ENCODE measurements at places on chromosomes 5 and 9.

- DNase-seq, result no peak
These were observed 73.9 kb downstream of the VAV2 start for GRCh38 chr9:133918111-133918813.

- no peak for DNase-seq
These were observed 61.4 kb downstream of the C9orf50 start for GRCh38 chr9:129559506-129559881.

DNA sequence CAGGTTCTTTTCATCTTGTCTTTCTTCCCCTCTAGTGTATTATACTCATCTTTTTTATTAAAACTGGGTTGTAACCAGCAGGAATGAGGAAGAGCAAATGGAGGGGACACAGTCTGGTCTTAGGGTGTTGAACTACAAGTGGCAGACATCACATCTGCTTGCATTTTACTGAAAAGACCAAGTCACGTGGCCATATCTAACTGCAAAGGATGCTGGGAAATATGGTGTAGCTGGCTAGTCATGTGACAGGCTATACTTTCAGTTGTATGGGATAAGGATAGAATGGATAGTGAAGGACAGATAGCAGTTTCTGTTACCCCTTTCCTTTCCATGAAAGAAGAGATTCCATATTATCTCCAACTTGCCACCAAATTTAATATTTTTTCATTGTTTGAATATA lies 13.0 kb upstream of the FGD3 start:
- no peak for DNase-seq

GRCh38 chr9:81824802-81825730 lies 103.2 kb upstream of the SPATA31D4 start:
- DNase-seq, result no peak

- no peak for DNase-seq
These were observed 151.1 kb upstream of the MPDZ start for GRCh38 chr9:13430368-13431221.

- DNase-seq, result peak; percentile 79
These were observed 9.1 kb downstream of the PTCH1 start for GRCh38 chr9:95507464-95508241.

DNA sequence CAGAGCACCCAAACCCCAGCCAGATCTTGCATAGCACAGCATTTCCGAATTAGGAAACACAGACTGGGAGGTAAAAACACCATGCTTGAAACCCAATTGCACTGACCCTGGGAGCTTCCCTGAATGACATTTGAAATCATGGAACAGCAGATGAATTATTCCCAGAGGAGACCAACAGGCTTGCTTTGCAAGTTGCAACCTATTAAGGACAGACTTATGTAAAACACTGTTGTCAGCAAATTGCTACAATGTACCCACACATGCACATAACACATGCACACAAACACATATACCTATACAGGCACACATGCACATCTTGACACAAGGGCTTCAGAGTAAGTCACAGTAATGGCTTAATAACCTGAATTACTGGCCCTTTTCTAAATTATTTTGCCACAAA lies 984.8 kb downstream of the DNAH5 start:
- DNase-seq, result no peak

DNA sequence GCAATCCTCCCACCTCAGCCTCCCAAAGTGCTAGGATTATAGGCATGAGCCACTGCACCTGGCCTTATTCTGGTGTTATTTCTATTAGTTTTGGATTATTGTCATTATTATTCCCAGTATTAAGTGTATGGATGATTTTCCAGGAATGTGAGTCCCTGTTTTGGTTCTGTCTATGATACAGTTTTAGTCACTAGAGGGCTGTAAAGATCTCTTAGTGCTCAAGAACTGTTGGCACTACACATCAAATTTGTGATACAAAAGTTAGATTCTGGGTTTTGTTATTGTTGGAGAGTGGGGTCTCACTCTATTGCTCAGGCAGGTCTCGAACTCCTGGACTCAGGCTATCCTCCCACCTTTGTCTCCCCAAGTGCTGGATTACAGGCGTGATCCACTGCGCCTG lies 12.1 kb downstream of the CCL28 start:
- no peak for DNase-seq

- DNase-seq, result no peak
These were observed 204.8 kb downstream of the HCN1 start for GRCh38 chr5:45491368-45491767.

GRCh38 chr5:132136906-132137305 lies 63.3 kb downstream of the CSF2 start:
- DNase-seq, result no peak

DNA sequence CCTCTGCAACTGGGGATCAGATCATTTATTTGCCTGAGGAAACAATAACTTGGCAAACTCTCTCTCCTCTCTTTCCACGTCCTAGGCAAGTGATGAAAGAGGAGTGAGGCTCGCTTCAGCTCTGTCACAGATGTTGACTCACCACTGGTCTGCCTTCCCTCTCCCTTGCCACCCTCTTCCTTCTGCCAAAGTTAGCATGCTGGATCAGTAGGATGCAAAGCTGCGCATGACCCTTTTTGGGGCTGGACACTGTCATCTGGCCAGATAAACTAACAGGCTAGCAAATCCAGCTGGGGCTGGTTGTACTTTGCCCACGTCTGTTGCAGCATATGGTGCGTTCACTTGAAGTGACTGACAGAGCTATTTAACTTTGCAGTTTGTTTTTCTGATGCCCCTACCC lies 36.2 kb upstream of the SMARCA2 start:
- peak; percentile 28 for DNase-seq

DNA sequence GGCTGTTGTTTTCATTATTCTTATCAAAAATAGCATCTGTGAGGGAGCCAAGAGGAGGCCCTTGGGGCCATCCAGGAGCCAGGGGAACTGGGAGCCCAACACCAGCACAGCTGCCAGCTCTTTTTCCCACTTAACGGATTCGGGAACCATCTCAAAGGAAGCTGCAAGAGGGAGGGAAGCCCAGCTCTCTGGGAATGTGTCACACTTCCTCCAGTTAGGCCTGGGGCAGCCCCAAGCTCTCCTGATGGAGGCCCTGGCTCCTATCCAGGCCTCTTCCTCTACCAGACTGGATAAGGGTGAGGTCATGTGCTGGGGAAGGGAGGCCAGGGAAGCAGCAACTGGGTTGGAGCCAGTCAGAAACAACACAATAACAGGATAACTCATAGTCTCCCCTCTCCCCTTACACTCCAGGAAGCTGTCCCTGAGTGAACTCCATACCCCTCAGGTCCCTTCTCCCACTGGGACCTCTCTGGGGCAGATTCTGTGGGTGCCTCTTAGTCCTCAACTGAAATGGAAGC lies 12.7 kb downstream of the CSF2 start:
- peak; percentile 64 for DNase-seq

DNA sequence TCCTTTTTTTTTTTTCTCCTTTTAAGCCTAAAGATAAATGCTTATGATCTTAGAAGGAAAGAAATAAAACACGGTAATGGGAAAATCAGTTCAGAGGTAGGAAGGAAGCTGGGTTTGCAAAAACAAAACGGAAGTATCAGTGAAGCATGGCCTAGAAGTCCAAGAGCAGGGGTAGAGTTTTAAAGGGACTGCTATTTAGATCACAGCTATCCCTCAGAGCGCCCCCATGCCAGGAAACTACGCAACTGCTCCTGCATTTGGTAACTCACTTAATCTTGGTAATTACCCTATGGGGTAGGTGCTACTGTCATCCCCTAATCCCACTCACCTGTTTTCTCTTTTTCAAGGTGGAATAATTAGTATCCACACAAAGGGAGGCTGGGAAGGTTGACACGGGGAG lies 16.0 kb downstream of the TLE1 start:
- no peak for DNase-seq

DNA sequence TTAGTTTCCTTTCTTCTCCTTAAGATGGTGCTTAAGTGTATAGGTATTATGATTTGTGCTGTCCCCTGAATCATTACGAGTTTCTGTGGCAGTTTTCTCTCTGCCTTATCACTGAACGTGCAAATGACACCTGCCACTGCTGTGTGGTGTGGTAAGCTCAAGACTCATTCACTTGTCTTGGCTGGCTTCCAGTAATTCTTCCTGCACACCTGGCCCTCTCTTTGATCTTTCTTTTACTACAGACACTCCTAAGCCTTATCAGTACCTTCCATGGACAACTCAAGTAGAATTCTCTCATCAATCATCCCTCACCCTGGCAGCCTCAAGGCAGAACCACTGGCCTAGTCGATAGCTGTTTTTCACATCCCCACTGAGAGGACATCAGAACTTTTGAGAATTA lies 82.6 kb upstream of the ADAMTS19 start:
- DNase-seq, result no peak

GRCh38 chr5:142836048-142836447 lies 65.9 kb downstream of the ARHGAP26 start:
- DNase-seq, result no peak

GRCh38 chr9:124206391-124206790 lies 51.4 kb upstream of the NEK6 start:
- no peak for DNase-seq

DNA sequence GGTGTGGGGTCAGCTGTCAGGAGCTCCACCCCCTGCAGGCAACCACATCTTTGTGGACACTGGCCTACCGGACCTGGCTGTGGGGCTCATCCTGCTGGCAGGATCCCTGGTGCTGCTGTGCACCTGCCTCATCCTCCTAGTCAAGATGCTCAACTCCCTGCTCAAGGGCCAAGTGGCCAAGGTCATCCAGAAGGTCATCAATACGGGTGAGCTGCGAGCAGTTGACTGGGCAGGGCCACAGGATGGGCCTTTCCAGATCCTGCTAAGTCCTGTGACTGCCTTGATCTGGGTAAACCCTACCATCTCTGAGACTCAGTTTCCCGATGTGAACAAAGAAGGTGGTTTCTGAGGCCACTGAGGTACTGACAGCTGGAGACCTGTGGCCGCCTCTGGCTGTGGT lies 6.5 kb downstream of the PFN3 start:
- no peak for DNase-seq

DNA sequence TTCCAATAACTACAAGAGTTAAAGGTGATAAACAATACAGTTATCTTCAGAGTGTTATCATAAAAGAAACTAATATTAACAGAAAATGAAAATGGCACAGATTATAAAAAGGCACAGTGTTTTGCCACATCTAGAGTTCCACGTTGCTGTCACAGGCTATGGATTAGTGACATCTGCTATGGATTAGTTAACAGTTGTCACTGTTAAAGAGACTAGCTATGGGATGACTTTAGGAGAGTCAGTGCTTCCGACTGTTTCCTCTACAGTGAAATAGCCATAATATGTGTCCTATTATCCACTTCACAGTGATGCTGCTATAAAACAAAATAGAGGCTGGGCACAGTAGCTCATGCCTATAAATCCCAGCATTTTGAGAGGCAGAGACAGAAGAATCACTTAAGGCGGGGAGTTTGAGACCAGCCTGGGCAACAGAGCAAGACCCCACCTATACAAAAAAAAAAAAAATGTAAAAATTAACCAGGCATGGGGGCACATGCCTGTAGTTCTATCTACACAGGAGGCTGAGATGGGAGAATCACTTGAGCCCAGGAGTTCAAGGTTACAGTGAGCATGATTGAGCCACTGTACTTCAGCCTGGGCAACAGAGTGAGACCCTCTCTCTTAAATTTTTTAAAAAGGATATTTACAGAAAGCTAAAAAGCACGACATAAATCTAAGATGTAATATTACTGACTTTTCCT lies 19.7 kb downstream of the MAPKAP1 start:
- DNase-seq, result no peak

DNA sequence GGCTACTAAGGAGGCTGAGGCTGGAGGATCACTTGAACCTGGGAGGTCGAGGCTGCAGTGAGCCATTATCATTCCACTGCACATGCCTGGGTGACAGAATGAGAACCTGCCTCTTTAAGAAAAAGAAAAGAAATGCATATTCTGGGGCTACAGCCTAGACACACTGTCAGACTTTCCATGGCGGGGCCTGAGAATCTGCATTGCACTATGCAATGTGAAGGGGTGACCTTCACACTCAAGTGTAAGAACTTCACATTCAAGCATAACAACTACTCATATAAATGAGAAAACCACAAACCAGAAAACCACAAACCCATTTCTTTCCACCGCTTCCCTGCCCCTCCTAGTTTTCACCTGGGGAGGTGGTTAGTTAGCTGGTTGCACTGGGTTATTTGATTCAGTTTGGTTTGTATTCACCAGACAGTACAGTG lies 18.0 kb upstream of the FBP2 start:
- DNase-seq, result no peak

GRCh38 chr9:110821064-110821463 lies 152.5 kb downstream of the MUSK start:
- no peak for DNase-seq

- no peak for DNase-seq
These were observed 90.8 kb upstream of the PRRC1 start for GRCh38 chr5:127426661-127427060.

DNA sequence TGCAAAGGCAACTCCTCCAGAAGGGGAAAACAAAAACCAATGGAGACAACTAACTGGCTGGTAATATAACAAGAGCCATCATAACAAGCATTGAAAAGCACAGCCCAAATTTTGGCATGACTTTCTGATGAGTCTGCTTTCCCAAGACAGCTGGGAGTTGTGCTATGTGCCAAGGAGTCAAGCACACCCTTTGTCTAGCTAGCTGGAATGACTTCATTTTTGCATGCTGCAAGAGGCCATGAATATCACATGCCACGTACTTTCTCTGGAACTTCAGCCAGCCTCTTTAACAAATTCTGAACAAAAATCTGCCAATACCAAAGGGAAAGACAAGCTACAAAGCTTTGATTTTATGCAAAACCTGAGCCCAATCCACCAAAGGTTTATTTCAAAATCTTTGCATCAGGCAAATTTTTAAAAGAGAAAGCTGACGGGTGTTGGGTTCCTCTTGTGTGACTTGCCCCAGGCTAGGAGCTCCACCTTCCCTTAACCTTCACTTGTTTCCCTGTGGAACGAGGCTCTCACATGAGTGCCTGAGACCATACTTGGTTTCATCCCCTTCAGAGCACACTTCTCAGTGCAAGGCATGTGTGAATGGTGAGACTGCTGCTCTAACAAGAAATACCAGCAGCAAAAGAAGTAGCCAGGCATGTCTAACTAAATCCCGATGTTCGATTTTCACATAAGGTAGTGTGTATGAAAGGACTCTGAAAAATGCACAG lies 47.3 kb downstream of the S1PR3 start:
- peak; percentile 71 for DNase-seq

- DNase-seq, result no peak
These were observed 139.4 kb upstream of the IRX1 start for GRCh38 chr5:3456121-3456681.

DNA sequence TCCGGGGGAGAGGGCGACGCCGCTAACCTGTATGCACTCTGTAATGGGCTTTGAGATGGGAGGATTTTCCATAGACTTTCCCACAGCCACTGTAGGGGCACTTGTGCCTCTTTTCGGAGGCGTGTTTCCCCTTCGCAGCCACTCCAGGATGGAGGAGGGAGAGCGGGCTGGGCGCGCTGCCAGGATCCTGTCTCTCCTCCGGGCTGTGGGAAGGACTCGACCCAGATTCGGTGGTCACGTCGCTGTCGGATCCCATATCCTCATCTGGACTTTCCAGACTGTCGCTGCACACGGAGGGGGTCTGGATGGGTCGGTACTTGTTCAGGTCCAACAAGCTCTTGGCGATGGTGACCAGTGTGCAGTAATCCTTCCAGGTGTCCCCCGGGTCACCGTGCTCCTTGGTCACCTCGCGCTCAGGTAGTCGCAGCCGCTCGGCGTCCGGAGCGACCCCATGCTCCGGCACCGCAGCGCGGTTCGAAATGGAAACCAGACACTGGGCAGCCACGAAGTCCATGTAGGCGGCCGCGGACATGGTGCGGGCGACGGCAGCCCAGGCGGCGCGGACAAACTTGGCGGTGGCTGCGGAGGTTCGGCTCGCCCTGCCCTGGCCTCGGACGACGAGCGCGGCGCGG lies 1.5 kb downstream of the KLF9 start:
- peak; percentile 89 for DNase-seq

GRCh38 chr5:64339769-64340168 lies 166.0 kb upstream of the RGS7BP start:
- DNase-seq, result no peak
